ENCODE measurements at places on chromosomes 13 and 19. TPM values are rescaled to one million over a fixed set of nuclear protein-coding genes. Genes with fewer than 3 reads are reported as not detected.

GRCh38 chr13:45733361-45733760 is 31.2 kb downstream of the CBY2 start:
- DNase-seq, result no peak

CEACAM1 gene
- polyA plus RNA-seq, result 9.7 TPM

DNA sequence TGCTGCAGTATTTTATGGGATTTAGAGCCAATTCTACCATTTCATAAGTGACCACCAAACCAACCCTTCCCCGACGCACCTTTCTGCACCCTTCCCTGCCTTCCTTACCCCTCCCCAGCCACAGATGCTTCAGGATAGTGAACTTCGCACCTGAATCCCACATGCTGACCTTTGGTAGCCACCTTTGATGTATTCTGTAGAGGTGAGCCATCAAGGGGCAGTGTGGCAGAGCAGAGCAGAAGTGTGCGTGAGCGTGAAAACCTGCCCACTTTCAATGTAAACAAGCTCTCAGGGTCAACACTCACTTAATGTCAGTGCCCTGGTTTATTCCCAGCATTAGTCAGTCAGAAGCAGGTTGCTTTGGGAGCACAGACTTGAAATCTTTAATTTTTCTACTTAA is 107.7 kb downstream of the FRY start:
- no peak for DNase-seq

ZNF492 gene
- polyA plus RNA-seq, result 3.0 TPM

GRCh38 chr19:12899891-12900518 is 9.0 kb downstream of the GCDH start:
- DNase-seq, result no peak

DNA sequence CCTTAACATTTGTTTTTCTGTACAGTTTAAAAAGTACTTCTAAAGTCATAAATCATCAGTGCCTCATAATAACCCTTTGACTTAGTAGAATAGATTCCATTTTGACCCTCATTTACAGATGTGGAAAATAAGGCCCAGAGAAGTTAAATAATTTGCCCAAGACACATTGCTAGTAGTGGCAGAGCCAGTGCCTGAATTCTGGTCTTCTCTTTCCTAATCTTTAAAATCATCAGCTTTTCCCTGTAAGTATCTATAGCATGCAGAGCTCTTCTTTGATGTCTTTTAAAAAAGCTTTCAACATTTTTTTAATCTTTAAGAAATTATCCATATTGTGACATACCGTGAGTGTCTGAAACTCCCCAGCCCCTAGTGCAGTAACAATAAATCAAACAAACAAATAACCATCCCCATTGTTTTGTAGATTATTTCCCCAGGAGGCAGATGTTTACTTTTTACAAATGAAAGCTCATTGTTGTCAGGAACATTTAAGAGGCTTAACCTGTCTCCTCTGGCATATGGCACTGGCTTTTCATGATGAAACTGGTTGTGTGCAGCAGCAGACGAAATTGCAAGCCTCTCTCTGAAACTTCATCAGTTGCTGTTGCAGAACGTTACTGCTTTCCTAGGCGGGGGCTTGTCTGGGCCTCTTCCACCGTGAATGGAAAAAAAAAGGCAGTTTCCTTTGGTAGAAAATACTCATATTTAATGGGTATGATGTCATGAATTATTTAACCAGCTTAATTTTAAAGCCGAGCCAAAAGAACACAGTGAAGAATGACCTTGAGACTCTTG is 31.7 kb upstream of the PCDH8 start:
- DNase-seq, result no peak

DNA sequence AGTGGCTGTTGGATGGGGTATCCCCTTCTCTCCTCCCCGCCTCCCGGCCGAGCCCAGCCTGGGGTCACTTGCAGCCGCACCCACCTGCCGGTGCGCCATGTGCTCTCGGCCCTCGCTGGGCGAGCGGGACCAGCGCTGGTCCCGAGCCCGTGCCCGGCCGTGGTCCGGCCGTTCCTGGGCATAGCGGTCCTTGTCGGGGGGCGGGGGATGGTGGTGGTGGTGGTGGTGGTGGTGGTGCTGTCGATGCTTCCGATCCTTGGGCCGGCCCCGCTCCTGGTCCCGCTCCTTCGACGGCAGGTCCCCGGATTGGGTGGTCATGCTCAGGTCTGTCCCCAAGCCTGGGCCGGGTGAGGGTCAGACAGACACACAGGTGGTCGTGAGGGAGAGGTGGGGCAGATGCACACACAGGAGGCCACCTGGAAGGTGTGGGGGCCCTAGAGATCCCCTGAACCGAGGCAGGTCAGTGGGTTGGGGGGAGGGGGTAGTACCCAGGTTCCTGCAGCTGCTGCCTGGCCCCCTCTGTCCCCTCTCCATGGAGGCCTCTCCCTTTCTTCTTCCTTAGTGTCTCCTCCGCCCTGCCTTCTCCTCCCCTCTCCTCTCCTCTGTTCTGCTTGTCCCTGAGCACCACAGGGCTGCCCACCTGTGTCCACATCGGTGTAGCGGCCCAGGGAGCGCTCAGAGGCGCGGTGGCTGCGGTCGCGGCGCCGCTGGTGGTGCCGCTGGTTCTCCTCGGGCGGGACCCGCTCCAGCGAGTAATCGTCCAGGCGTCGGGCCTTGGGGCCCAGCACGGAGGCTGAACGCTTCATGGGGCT is 58.7 kb downstream of the IER2 start:
- DNase-seq, result no peak

GRCh38 chr13:41458187-41458760 is 924 bp downstream of the RGCC start:
- DNase-seq, result no peak

DNA sequence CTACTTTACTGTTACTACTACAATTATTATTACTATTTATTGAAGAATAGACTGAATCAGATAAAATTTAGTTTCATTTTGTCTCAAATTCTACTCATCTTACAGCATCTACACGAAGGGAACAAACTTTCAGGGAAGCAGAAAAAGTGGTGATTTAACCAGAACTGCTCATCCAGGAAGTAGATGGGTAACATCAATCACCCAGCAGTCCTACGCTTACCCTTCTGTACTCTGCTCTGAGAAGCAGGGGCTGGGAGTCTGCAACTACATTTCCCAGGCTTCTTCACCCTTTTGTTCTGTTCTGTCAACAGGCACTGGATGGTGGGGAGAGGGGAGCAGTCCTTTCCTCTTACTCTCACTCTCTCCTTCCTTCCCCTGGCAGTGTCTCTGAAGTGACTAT is 31.4 kb upstream of the GGACT start:
- DNase-seq, result no peak

DNA sequence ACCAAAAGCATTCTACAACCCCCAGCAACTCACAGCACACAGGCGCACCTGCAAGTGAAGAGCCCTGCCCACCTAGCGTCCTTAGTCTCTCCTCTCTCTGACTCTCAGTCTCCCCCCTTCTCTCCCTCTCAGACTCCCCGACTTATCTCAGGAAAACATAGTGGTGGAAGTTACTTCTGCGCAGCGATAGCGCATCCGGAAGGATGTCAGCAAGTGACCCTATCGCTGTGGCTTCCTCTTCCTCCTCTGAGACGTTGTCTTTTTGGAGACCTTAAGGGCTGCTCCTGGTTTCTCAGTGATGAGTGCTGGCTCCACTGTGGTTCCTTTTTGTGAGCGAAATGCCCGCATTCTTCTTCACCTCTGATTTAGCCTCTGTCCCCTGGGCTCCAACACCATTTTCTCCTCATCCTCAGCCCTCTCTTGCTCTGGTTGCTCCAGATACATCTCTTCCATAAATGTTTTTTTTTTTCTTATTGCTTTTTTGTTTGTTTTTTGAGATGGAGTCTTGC is 1.4 kb upstream of the YIF1B start:
- no peak for DNase-seq

ZNF776 gene
- polyA plus RNA-seq, result 34.8 TPM

- no peak for DNase-seq
Measured at GRCh38 chr13:83531022-83531421, 351.3 kb downstream of the SLITRK1 start.

GRCh38 chr13:93284064-93284463 is 57.5 kb downstream of the GPC6 start:
- no peak for DNase-seq

DNA sequence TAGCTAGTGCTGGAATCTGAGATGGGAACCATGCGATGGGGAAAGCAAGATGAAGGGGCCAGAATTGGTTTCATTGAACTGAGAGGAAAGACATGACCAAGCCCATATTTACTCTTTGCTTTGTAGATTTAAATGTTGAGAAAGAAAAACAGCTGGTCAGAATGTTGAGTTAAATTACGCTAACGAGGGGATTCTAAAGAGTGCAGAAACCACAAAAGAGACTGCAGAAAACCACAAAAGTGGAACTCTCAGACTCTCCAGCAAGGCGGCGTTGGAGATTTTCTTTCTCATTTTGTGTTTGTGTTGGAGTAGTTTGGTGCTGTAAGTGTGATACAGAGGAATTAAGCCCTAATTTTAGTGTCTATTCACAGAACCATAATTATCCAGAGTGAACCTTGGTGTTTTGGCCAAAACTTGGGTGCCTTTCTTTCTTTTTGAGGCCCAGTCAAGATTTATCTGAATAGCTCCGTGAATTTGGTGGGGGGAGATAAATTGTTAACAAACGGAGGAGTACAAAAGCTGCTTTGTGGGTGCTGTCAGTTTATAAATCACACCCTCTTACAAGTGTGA is 26.3 kb downstream of the SAE1 start:
- DNase-seq, result no peak

RPS5 gene
- polyA plus RNA-seq, result 997 TPM

DNA sequence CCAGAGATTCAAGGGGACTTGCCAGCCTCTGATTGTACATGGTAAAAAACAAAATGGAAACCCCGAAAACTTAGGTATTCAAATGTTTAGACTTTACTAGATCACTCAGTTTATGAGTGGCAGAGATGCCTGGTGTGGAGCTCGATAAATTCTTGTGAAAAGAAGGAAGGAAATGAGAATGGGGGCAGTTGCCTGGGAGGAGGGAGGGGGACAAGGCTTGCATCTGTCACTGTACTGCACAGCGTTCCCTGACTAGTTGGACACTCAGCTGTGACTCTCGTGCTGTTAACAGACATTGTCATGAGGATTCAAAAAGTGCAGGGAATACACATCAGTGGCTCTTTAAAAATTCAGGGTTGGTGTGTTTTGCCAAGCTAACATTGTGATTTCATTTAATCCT is 232.9 kb downstream of the ZIC5 start:
- no peak for DNase-seq

ARHGAP45 gene
- polyA plus RNA-seq, result 10.6 TPM

GRCh38 chr13:31755803-31756212 is 16.5 kb downstream of the RXFP2 start:
- DNase-seq, result no peak

DNA sequence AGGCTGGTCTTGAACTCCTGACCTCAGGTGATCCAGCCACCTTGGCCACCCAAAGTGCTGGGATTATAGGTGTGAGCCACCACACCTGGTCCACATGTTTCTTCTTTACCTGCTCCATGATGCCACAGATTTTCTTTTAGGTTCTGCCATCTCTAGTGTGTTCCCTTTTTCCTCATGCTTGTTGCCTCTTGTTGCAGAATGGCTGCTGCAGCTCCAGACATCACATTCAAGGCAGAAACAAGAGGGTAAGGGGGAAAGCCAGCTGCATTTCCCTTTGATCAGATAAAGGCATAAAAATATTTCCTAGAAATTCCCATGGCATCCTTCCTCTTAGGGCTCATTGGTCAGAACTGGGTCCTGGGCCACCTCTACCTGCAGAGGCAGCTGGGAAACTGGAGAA is 12.3 kb upstream of the CCDC124 start:
- no peak for DNase-seq

DNA sequence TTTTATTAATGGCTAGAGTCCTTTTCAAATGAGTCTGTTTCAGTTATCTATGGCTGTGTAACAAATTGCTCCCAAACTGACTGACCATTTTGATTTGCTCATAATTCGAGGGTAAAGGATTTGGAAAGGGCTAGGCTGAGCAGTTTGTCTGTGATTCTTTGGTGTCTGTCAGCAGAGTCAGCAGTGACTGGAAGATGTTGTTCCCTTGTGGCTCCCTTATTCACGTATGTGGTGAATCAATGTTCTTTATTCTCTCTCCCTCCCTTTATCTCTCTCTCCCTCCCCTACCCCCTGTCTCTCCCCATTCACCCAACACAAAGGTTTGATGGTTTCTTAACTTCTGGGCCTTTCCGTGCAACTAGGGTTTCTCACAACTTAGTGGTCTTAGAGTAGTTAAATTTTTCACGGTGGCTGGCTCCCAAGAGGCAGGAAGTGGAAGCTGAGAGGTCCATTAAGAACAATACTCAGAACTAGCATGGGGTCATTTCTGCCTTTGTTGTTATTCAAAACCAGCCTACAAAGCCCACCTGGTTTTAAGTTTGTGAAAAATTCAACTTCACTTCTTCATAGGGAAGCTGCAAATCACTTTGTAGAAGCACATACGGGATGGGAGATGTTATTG is 772.5 kb upstream of the SLITRK1 start:
- no peak for DNase-seq

- no peak for DNase-seq
Measured at GRCh38 chr19:30001301-30001700, 59.3 kb downstream of the URI1 start.

DNA sequence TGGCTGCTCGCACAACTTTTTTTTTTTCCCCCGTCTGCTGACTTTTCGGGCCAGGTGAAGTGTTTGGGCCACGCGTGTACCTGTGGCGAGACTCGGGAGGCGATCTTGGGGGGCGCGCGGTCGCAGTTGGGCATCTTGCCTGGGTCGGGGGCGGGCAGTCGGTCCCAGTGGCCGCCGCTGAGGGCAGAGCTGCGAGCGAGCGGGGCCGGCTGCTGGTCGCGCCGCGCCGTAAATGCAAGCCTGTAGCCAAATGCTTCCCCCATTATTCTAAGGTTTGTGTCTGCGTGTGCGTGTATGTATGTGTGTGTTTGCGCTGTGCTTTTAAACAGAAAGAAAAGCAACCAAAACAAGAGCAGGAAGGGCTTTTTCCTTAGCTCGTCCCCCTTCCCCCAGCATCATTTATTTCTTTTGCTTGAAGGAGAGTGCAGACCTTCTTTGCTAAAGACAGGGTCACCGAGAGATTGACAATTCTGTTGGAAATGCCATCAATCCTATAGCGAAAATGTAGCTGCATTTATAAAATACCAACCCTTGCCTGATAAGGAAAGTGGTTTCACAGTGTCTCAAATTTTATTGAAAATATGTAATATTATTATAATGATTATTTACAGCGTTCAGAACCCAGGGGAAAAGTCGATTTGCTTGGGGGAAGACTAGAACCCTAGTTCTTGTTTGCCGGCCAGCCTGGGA is 143.2 kb upstream of the ZNF536 start:
- DNase-seq, result no peak

DNA sequence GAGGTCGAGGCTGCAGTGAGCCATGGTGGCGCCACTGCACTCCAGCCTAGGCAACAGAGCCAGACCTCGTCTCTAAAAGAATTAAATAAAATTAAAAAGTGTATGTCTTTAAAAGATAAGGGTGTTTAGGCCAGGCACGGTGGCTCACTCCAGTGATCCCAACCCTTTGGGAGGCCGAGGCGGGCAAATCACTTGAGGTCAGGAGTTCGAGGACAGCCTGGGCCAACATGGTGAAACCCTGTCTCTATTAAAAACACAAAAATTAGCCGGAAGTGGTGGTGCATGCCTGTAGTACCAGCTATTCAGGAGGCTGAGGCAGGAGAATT is 7.5 kb upstream of the SDHAF1 start:
- no peak for DNase-seq

Measured in right renal cortex interstitium (tissue), 3 donors.